ENCODE measurements at places on chromosomes 1 and 21. TPM values are rescaled to one million over a fixed set of nuclear protein-coding genes. Genes with fewer than 3 reads are reported as not detected.

DNA sequence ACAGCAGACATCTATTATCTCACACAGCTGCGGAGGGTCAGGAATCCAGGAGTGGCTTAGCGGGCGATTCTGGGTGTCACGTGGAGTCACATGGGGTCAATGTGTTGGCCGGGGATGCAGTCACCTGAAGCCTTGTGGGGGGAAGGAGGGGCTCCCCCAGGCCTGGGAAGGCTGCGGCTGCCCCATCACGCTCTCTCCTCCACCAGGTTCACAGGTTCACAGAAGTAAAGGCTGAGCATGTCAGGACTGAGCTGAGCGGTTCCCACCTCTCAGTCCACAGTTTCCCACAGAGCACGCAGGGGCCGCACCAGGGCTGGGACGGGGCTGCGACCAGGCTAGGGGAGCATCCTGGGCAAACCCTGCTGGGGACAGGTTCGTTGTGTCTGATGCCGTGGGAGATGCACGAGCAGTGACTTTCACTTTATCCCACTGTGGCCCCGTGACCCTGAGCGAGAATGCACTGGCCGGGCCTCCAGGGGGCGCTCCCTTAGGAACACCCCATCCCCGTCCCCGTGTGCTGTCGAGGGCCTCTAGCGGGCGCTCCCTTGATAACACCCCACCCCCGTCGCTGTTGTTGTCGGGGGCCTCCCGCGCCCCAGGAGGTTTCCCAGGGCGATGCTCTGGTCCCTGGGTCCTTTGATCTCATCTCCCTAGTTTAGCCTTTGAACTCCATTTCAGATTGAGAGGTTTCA lies 73.2 kb upstream of the TRAPPC10 start:
- peak; percentile 86 for DNase-seq

DNA sequence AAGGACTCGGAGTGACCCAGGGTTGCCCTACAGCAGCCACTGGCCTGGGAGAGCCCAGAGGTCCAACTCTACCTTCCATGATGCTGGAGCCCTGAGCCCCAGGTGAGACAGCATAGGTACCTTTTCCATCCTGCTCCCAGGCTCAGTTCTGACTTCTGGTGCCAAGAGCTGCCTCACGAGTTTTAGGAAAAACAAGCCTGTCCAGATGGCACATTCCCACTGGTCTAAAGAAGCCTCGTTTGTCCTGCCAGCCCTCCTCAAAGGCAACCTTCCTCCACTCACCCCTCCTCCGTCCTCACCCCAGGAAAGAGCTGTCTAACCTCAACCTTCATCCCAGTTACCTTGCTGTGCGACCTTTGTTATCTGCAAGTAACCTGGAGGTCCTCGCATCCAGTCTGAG lies 53.5 kb upstream of the PRELP start:
- DNase-seq = no peak

- DNase-seq = no peak
Observed at GRCh38 chr1:166876540-166876838, 425 bp upstream of the TADA1 start.

- no peak for DNase-seq
Observed at GRCh38 chr1:15410884-15411245, 1.2 kb downstream of the EFHD2 start.

The NPPA gene
- total RNA-seq = not detected

GRCh38 chr1:29271724-29272123 lies 35.4 kb downstream of the PTPRU start:
- DNase-seq = no peak

The ADAMTS4 gene
- total RNA-seq = 0.09 TPM

DNA sequence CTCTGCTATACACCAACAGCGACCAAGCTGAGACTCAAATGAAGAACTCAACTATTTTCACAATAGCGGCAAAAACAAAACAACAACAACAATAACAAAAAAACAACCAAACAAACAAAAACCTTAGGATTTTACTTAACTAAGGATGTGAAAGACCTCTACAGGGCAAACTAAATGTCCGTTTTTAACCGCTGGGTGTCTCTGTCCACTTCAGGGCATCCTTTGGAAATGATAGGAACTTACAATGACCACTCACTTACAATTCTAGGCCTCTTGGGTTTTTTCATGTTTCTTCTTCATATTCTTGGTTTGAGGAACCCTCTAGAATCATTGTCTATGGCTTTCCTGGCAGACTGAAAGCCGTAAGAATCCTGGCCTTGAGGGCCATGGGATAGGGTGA lies 134.0 kb upstream of the FAM78B start:
- DNase-seq = no peak

The OSCP1 gene
- total RNA-seq = 0.59 TPM

- no peak for DNase-seq
Observed at GRCh38 chr1:24875257-24875656, 54.8 kb downstream of the RUNX3 start.

GRCh38 chr1:21523297-21523813 lies 14.1 kb downstream of the ALPL start:
- DNase-seq = no peak

The GPR37L1 gene
- not detected for total RNA-seq

- no peak for DNase-seq
Observed at GRCh38 chr1:11881749-11882441, 23.1 kb upstream of the NPPB start.

The REG4 gene
- total RNA-seq = not detected

The FCAMR gene
- total RNA-seq = not detected

GRCh38 chr1:153958961-153959260 lies 499 bp upstream of the CRTC2 start:
- DNase-seq = no peak

The CFAP45 gene
- 2.3 TPM for total RNA-seq

DNA sequence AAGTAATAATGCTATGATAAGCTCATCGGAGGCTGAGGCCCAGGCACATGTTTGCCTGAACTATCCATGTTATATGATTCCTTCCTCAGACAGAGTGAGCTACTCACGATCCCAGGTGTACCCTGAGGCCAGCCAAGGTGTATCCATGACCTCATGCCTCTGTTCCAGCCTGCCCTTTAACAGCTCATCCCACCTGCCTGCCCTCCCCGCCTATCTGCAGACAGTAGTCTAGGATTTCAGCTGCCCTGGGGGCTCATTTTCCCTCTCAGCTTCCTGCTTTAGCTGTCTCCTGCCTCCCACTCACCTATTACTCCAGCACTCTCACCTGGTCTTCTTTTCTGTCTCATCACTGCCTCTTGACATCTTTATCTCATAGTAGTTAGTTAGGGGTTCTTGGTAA lies 1.9 kb upstream of the IL24 start:
- DNase-seq = no peak

Data from activated T-helper 2 cell treated with anti-CD3 and anti-CD28 coated beads, Interferon-gamma antibody, Interleukin-2, Interleukin-4, amounts not matched to agents 10 μg/mL and 5 μg/mL and 100 μg/mL, durations not matched to agents 14 hours and 24 hours and 36 hours (primary cell).